ENCODE measurements at places on chromosomes 3 and 15.
A peak's percentile ranks its signal among the peaks of the same experiment; 100 is the strongest.

- DNase-seq: no peak
These were observed 154.8 kb downstream of the SLC9A9 start for GRCh38 chr3:143693506-143693905.

GRCh38 chr3:127652246-127652995 lies 20.3 kb upstream of the ABTB1 start:
- peak; percentile 45 for DNase-seq

- DNase-seq: no peak
These were observed 67.0 kb downstream of the PPCDC start for GRCh38 chr15:75090388-75090734.

DNA sequence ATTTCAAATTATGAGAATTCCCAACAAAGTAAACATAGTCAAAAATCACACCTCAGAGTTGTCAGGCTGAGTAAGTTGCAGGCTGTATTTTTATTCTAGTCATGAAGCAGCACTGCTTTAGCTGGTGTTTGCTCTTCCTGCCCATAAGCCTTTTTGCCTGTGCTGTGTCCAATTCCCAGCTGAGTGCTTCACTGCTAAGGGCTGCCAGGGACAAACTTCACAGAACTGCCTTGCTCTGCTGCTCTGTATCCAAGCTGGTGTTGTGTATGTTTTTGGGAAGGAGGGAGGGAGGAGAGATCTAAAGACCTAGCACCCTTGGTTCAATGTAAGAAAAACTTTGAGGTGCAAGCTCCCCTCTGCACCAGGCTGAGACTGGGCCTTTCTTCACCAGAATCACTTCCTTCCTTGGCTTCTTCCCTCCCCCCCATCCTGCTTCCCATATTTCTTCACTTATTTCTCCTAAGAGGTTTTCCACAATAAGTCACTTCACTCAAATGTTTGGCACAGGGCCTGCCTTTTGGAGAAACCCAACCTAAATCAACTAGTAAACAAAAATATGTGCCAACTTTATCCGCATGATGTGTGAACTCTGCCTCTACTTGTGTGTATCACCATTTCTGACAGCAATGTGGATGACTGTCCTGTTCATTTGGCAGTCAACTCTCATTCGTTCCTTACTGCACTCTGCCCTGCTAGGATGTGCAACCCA lies 156.1 kb downstream of the TBL1XR1 start:
- DNase-seq: no peak

- peak; percentile 49 for DNase-seq
These were observed 21.5 kb downstream of the SCN5A start for GRCh38 chr3:38627956-38628355.

DNA sequence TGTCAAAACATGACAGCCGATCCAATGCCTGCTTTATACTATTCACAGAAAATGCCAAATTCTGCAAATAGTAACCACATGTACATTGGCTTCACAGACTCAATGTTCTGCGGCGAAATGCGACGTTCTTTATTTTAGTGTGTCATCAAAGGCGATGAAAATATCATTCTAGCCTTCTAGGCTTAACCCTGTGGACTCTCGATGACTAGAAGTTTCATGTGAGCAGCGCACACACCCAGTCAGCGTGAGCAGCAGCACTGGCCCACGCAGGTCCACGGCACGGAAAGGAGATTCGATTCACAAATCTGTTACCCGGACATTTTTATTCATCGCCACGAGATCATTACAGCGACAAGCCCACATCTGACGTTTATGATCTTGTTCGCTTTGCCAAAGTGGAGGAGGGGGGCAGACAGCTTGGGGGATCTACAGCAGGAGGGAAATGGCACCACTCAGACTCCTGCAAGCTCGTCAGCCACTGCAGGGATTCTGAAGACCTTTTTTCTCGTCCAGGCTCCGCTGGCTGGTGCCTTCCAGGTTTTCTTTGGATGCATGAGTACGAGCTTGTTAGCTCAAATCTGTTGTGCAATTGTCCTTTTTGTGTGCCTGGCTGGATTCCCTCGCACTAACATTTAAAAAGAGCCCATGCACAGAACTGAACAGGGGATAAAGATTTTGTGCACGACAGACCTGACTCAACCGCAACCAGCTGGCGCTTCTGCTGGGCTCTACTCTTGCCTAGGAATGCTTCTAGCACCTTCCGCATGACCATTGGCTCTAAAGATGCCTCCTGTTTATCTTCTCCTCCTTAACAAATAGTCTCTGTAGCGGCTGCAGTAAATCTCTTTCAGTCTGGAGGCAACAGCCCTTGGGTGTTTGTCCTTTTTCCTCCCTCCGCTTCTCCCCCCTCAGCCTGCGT lies 938.4 kb downstream of the MCTP2 start:
- DNase-seq: no peak

GRCh38 chr3:148588291-148588690 lies 109.4 kb upstream of the AGTR1 start:
- DNase-seq: no peak
